ENCODE measurements at places on chromosomes 7 and 10.

DNA sequence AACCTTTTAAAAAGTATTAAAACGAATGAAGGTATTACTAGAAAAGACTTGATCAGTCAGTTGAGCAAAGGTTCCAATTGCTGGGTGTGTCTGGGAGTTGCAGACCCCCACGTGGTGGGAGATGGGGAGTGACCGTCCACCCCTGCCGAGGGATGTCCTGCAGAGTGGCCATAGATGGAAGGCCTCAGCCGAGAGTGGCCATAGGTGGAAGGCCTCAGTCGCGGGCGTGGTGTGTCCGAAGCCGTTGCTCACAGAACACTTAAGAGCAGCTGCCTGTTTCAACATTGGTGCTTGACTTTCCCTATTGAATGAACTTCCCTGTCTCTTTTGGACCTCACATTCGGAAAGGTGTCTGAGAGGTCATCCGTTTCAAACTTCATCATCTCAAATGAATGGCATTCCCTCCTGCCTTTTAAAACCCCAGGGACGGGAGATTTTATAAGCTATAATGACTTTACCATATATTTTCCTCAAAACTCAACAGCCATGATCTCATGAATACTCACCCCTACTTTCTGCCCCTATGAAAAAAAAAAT, 69.4 kb downstream of the CAMK1D start:
- no peak for DNase-seq

- DNase-seq: no peak
Observed at GRCh38 chr10:35912615-35913569, 270.8 kb upstream of the FZD8 start.

DNA sequence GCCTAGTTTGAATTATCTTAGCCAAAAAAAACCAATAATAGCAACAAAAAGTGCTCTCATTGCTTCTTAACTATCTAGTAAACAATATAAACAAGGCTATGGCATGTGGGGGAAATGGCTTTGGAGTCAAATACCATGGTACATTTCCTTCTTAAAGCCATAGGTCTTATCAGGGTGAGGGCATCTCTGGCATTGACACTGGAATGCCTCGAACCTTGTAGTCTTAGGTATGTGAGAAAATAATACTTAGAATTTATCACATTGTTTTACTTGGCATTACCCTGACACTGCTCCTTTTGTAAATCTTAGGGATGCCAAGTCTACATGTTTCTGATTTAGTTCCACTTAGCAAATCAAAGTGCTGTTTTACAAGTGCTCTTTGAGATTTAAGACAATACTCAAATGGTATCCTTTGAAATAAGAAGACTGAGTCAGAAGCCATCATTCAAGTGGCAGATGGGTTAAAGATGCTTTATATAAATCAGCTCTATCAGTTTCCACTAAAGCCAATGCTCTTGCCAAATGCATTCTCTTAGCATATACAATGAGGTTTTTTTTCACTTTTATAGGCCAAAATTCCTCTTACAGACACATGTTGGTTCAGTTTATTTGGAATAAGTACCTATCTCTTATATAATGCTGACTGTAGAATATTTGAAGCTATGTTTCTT, 155.2 kb downstream of the HPSE2 start:
- no peak for DNase-seq

DNA sequence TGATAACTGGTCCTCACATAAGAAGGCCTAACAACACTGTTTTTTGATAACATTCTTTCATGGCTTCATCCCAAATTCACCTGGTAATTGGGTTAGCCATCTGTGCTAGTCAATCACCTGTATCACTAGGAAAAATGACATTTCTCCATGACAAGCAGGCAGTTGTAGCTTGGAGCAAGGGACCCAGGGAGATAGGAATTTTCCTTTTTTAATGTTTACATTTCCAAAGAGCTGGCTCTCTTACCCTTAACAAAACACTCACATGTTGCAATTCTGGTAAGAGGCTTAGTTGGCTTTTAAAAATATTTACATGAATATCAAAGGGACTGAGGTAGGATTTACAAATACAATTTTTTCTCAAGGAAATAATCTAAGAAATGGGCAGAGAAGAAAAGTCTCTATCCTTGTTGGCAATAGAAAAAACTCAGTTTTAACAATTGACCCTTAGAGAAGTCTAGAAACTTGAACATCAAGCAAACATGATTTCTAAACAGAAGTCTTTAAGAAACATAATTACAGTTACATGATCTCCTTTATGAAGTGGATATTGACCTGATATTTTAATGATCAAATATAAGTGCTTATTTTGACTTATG, 16.1 kb upstream of the AKR1C1 start:
- no peak for DNase-seq

GRCh38 chr10:131475043-131475442, 163.5 kb upstream of the TCERG1L start:
- no peak for DNase-seq

- no peak for DNase-seq
Observed at GRCh38 chr7:68421712-68422111, 1176.6 kb upstream of the AUTS2 start.

GRCh38 chr7:101559586-101559985, 69.5 kb downstream of the MYL10 start:
- no peak for DNase-seq

DNA sequence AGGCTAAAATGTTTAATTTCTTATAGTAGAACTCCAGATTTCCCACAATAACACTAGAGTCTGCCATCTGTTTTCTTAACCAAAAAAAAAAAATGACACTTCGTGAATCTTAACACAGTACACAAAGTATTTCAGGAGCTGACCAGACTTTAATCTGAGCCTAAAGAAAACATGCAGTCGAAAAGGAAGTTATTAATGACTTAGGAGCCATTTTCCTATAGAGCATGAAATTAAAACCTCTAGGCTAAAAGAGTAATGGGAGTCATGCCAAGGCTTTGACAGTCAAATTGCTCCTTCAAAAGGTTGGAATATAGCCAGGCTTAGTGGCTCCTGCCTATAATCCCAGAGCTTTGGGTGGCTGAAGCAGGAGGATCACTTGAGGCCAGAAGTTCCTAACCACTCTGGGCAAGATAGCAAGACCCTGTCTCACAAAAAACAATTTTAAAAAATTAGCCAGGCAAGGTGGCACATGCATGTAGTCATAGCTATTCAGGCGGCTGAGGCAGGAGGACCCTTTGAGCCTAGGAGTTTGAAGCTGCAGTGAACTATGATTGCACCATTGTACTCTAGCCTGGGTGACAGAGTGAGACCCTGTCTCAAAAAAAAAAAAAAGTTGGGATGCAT, 13.6 kb downstream of the MICU1 start:
- no peak for DNase-seq

DNA sequence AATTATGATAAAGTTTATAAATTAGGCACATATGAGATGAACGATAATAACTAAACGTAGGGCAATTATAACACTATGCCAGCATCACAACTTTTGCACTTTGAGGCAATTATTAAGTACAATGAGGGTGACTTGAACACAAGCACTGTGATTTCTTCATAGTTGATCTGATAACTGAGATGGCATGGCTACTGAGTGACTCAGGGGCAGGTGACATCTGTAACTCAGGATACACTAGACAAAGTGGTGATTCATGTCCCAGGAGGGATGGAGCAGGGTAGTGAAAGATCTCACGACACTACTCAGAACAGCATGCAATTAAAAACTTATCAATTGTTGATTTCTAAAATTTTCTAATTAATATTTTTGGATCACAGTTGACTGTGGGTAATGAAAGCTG, 98.3 kb upstream of the ARHGAP21 start:
- DNase-seq: no peak

DNA sequence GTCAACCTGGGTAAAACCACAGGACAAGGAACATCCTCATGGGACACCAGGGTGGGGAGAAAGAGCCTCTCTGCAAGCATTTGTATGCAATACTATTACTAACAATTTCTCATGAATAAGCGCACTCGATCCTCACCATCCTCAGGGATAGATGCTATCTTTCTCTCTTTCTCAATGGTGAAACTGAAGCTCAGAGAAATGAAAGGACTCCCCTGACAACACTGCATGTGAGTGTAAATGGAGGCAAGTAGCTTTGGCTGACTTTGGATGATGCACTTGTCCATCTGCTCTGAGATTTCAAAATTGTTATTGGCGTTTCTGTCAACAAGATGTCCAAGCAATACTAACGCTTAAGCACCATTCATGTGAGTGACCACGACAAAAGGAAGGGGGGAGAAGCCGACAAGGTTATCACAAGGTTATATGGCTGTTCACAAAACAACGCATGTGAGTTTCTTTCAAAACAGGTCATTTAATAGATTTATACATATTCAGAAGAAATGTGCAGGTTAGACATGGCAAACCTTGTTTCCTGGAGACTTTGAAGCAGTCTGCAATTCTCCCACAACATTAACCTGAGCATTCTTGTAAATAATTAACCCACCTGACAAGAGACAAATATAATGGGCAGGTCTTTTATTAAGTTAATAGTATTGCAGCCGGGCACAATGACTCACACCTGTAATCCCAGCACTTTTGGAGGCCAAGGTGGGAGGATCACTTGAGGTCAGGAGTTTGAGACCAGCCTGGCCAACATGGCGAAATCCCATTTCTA, 54.0 kb downstream of the IFIT5 start:
- DNase-seq: no peak

DNA sequence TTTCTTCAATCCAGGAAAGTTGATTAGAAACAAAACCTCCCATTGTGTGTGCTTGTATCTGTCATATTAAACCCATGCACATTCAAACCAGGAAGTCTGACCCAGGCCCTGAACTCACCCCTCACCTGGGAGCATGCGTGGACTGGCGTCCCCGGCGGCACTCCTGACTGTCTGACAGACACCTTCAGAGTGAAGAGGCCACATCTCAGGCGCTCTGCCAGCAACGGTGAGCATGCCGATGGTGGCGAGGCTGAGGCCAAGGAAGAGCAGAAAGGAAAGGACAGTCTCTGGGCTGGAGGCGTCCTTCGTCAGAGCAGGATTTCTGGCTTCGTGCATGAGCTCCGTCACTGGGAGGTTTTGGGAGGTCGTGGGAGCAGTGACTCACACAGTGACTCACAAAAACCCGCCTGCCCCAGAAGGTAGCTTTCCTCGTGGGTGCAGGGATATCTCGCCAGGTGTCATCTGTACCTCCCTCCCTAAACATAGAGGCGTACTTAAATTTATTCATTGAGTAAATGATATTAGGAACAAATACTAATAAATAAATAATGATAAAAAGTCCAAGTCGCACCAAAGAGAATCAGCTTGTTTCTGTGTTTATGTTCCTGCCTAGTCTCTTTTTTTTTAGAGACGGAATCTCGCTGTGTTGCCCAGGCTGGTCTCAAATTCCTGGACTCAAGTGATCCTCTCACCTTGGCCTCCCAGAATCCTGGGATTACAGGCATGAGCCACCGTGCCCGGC, 13.5 kb downstream of the IQCE start:
- no peak for DNase-seq

DNA sequence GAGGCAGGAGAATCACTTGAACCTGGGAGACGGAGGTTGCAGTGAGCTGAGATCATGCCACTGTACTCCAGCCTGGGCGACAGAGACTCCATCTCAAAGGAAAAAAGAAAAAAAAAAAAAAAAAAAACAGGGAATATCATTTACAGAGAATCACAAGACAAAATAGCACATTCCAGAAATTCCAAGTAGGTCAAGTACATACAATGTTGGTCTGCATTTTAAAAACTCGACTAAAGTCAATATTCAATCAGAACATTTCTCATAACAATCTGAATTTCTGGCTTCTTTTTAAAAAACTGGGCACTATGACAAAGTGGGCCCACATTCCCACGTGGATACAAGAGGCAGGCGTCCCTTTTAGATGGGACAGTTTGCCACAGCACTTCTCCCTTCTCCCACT, 12.8 kb downstream of the ZC3HAV1L start:
- no peak for DNase-seq

DNA sequence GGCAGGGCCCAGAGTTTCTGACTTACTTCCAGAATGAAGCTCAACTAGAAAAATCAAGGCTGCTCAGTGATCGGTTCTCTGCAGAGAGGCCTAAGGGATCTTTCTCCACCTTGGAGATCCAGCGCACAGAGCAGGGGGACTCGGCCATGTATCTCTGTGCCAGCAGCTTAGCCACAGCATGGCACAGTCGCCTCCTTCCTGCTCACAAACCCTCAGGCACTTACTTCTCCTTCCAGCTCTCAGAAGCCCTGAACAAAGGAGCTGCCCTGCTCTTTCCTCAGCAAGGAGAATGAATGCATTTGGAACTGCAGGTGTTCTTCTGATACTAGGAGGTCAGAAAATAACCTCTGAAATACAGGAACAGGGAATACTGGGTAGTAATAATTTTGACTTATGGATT, 219.7 kb upstream of the PRSS1 start:
- no peak for DNase-seq

GRCh38 chr7:12386313-12386740, 17.3 kb downstream of the VWDE start:
- no peak for DNase-seq

All from MV-4-11 (cell line).